ENCODE measurements at places on chromosomes 7 and 10.

- DNase-seq = no peak
These were observed 64.4 kb upstream of the AHR start for GRCh38 chr7:17234030-17234397.

- DNase-seq = no peak
These were observed 181.6 kb downstream of the PHTF2 start for GRCh38 chr7:77980087-77980713.

GRCh38 chr10:122878799-122879338, 512 bp downstream of the FAM24B start:
- DNase-seq = no peak

DNA sequence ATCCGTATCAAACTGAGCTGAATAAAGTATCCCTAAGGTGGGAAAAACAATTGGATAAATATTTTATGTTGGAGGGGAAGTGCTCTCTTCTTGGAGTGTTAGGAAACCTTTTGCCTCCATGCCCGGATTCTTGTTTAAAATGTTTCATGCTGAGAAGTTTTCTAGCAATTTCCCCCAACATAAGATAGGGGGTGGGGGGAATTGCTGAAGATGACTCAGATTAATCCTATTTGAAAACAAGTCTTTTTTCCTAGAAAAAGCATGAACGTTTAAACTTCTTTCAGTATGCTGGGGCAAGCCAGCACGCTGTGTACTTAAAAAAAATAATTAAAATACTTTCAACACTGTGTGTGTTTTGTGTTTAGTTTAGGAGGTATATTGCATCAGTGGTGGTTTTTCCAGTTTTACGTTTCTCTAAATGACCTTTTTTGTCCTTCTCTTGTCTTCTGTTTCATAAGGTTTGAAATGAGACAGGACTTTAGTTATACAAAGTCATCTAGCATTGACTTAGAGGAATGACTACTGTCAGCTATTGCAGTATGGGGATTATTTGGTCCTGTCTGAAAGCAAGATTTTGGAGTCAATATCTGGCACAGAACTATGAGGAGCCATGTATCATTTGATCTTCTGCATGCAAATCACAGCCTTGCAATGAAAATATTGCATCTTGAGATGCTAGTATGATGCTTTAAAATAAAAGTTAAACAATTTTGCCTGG, 295.9 kb downstream of the GATA3 start:
- no peak for DNase-seq

DNA sequence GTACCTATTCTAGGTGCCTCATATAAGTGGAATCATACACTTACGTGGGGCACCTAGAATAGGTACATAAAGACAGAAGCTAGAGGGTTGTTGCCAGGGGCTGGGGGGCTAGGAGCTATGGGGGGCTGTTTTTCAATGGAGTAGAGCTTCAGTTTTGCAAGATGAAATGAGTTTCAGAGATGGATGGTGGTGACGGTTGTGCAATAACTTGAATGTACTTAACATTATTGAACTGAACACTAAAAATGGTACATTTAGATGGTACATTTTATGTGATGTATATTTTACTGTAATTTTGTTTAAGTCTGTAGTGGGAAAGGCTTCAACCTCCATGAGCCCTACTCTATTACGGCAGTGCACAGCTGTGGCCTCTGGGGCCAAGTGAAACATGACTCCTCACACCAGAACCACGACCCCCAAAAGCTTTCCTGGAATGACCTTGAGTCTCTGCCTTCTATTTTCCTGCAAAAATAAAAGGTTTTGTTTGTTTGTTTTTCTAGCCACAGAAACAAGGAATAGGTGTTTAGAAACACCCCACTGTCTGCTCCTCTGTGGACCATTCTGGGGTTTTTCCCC, 147.3 kb upstream of the PLXNA4 start:
- DNase-seq = no peak

- no peak for DNase-seq
These were observed 119.3 kb upstream of the ZNF746 start for GRCh38 chr7:149616898-149617297.

- no peak for DNase-seq
These were observed 2.1 kb downstream of the ANK3 start for GRCh38 chr10:60387531-60387930.

GRCh38 chr10:70274643-70275042, 9.2 kb downstream of the NPFFR1 start:
- no peak for DNase-seq

DNA sequence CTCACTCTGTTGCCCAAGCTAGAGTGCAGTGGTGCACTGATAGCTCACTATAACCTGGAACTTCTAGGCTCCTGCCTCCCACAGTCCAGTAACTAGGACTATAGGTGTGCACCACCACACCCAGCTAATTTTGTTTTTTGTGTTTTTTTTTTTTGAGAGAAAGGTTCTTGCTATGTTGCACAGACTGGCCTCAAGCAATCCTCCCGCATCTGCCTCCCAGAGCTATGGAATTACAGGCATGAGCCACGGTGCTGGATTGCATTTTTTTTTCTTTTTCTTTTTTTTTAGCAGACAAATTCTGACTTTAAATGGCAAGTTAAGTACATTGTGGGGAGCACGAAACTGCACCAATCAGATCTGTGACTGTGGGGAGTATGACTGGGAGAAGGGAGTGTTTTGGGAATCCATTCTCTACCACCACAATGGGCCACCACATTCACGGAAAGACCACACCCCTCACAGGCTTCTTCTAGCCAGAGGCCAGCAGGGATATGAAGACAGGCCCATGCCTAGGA, 58.1 kb upstream of the MSMB start:
- no peak for DNase-seq

DNA sequence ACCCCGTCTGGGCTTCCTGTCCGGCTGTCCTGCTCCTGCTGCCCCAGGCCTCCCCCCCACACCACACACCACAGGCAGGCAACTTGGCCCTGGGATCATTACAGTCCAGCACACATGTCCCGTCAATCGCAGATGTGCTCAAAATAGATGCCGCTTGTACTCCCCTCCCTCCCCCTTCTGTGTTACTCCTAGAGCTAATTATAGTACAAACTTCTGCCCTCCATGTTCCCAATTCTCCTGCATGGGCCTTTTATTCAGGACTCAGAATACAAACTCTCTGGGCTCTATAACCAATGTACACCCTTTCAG, at the start of gene SYNPO2L:
SYNPO2L (minus strand) TSS at position 40 of the 309 bp plus-strand sequence. CDS start 107 bp downstream, outside the sequence.
- no peak for DNase-seq

DNA sequence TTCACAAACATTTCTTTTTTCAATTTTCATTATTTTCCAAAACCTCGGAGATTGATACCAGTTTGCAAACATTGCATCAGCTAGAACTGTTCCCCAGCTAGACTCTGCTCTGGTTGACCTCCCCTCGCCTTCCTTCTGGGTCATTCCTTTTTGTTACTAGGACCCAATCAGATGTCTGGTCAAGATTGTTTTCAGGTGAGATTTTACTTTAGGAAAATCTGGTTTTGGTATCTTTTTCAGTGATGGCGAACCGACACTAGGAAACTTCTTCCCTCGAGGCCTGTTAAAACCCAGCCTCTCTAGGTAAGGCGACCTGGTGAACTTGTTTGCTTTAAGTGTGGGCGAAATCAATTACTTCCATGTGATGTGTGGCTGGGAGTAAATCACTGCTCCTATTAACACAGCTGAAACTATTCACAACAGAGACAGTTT, 8.4 kb downstream of the PROSER2 start:
- no peak for DNase-seq

DNA sequence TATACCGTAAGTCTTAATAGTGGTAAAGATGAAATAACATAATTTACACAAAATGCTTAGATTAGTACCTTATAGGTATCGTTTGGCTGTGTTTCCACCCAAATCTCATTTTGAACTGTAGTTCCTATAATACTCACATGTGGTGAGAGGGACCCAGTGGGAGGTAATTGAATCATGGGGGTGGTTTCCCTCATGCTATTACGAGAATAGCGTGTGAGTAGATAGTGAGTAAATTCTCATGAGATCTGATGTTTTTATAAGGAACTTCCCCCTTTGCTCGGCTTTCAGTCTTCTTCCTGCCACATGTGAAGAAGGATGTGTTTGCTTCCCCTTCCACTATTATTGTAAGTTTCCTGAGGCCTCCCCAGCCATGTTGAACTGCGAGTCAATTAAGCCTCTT, 426.3 kb upstream of the POT1 start:
- DNase-seq = no peak

GRCh38 chr10:71150796-71151195, 61.6 kb upstream of the UNC5B start:
- DNase-seq = no peak

GRCh38 chr10:75662715-75663114, 231.3 kb downstream of the LRMDA start:
- no peak for DNase-seq

GRCh38 chr10:27534161-27534700, 30.1 kb downstream of the RAB18 start:
- DNase-seq = no peak

GRCh38 chr7:129530795-129531391, 28.6 kb downstream of the SMKR1 start:
- no peak for DNase-seq

- no peak for DNase-seq
These were observed 95.8 kb downstream of the PARD3 start for GRCh38 chr10:34719328-34719727.

DNA sequence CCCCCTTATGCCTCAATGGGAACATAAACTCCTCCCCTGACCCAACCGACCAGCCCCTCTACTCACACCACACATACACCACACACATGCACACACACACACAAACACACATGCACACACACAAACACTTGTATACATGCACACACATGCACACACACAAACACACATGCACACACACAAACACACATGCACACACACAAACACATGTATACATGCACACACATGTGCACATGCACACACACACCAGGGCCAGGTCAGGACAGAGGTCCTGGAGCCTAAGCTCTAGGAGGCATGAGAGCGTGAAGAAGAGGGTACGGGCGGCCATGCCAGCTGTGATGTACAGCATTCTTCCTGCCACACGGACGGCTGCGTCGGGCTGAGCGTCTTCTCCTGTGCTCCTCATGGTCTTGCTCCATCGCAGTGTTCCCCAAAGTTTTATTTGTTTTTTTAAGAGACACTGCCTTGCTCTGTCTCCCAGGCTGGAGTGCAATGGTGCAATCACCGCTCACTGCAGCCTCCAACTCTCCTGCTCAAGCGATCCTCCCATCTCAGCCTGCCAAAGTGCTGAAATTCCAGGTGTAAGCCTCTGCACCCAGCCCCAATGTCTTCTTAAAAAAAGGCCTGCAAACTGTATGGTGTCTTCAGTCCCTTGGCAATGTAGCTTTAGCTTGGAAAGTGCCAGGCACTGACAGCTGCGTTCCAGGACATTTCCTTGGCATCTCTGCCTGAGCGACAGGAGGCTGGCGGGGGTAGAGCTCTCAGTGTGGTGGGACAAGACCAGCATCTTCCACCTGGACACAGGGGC, 38.8 kb upstream of the INPP5A start:
- no peak for DNase-seq

GRCh38 chr7:153642989-153643388, 409.2 kb upstream of the DPP6 start:
- no peak for DNase-seq

DNA sequence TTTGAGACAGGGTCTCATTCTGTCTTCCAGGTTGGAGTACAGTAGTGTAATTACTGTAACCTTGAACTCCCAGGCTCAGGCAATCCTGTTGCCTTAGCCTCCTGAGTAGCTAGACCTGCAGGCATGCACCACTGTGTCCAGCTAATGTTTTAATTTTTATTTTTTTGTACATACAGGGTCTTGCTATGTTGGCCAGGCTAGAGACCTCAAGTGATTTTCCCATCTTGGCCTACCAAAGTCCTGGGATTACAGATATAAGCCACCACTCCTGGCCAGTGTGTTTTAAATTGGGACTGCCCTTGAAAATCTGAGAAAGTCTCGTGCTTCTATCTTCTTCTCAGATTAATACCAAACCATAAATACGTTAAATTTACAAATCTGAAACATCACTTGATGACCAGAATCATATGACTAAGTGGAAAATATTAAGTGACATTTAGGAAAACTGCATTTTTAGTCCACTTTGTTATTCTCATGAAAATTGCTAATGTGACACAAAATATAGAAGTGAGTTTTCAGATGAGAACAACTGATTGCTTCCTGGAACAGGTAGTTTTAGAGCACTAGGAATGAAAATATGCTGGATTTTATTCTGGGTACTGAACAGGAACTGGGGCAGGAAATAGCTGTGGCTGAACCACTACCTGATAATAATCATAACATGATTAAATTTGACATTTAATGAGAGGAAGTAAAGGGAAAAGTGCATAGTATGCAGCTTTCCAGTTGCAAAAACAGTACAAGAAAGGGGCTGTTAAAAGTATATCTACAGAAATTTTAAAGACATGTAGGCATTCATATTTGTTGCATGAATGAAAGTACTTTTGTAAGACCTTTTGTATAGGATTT, 4.2 kb downstream of the PHTF2 start:
- DNase-seq = no peak

DNA sequence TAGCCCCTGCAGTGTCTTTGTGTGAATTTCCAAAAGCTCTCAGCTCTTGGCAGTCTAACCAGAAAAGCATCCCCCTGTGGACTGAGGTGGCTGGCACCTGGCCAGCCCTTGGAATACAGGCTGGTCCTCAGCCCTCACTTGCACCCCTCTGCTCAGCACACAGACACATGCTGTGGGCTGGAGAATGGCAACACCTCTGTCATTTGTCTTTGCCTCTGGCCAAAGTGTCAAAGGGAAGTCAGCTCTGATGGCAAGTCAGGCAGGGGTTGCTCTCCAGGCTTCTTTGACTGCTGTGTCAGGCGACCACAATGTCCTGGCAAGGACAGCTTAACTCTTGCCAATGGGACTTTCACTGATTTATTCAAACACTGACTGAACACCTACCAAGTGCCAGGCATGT, 724.8 kb downstream of the INHBA start:
- no peak for DNase-seq

DNA sequence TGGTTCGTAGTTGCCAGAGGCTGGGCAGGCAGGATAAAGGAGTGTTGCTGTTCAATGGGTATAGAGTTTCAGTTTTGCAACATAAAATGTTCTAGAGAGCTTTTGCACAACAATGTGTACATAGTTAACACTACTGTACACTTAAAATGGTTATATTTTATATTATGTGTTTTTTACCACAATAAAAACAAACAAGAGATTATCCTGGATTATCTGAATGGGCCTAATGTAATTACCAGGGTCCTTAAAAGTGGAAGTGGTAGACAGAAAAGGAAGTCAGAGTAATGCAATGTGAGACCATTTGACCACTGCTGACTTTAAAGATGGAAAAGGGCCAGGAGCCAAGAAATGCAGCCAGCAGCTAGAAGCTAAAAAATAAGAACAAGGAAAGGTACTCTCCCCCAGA, 159.7 kb downstream of the SGMS1 start:
- no peak for DNase-seq

GRCh38 chr7:1358376-1359050, 100.8 kb downstream of the MICALL2 start:
- no peak for DNase-seq

- DNase-seq = no peak
These were observed 37.9 kb upstream of the ABCB5 start for GRCh38 chr7:20577441-20578071.

DNA sequence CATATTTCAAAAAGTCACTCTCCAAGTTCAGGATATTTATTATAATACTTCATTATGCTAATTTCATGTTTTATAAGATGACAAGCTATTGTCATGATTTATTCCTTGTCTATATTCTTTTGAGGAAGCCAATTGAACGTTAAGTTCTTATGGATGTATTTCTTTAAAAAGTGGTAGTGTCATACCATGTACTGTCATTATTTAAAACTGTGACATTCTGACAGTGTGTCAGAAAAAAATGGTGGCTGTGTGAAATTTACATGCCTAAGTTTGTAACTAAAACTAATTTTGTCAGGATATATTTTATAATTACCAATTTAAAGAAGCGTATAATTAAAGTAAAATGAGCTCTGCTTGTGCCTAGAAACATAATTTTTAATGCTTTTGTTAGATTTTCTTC, 158.9 kb upstream of the HDAC9 start:
- DNase-seq = no peak

- no peak for DNase-seq
These were observed 91.1 kb upstream of the ARHGAP21 start for GRCh38 chr10:24814568-24815313.
